ENCODE measurements at places on chromosomes 11 and 22. TPM values are rescaled to one million over a fixed set of nuclear protein-coding genes. Genes with fewer than 3 reads are reported as not detected.

Gene OR56A5
- total RNA-seq, result not detected

Gene CNTF
- 0.82 TPM for total RNA-seq

Gene AQP11
- 2.8 TPM for total RNA-seq

Gene FAR1
- 124 TPM for total RNA-seq

Gene SNX32
- total RNA-seq, result 1.6 TPM

Gene POGLUT3
- 20.3 TPM for total RNA-seq

Gene SUN2
- total RNA-seq, result 69.1 TPM

Gene DCHS1
- total RNA-seq, result 5.2 TPM

Gene NUP98
- total RNA-seq, result 66.8 TPM

- DNase-seq, result no peak
Measured at GRCh38 chr11:9607511-9607899, 34.0 kb downstream of the WEE1 start.

DNA sequence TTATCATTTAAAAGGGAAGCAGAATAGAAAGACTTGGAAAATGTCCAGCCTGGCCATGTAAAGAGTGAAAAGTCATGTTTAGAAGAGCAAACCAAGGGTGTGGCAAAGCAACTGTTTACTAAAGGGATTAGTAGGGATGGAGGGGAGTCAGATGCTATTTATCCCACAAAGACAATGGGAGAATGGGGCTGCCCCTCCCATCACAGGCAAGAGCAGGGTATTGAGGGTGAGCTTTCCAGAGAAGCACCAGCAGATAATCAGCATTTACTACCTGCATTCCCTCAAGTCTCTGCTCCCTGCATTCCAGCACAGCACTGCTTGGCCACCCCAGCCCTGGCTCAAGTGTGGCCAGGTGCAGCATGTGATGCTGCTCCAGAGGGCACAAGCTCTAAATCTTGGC lies 18.5 kb upstream of the QSER1 start:
- no peak for DNase-seq

DNA sequence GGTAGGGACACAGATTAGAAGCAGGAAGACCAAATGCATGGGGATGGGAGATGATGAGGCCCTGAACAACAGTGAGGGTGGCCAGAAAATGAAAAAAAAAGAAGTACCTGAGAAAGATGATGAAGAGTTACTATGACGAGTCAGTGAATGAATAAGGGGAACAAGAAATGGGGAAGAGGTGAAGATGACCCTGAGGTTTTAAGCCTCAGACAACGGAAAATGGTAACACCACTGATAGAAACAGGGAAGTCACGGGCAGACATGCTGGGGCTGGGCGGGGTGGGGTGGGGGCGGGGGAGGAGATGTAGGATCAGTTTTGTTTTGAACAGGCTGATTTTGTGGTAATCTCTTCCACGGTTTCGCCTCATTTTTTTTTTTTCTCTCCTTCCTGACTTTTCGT lies 205.1 kb upstream of the CADM1 start:
- DNase-seq, result no peak

DNA sequence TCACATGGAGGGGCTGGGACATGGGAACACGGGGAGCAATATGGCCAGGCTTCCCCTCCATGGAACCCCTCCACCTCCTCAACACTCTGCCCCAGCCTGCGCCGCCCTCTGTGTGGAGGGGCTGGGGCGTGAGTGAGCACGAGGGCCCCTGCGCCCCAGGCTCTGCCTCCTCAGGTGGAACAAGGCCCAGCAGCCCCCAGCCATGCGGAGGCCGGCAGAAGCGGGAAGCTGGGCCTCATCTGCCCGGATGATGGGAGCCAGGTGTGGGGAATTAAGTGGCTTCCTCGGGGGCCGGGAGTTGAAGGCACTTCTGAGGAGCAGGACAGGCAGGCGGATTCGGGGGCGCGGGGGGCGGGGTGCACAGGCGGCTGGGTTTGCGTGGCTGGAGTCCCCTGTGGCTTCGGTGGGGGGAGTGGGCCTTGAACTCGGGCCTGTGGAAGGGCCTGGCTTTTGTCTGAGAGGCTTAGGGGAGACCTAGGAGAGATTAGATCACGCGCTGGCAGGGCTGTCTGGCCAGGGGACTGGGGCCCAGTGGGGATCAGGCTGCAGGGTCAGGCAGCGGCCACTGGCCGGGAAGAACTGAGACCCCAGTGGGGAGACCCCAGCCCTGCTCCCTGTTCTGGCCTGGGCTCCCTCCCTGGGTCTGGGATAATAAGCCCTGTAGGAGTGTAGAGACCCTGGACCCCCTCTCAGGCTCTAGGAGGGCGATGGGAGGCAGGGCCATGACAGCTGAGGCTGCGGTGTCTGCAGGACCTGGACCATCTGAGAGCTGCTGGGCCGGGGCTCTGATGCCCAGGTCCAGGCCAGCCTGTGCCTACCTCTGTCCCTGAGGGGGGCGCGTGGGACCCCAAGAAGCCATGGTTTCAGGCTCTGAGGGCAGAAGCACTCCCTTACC lies 13.3 kb downstream of the PRR33 start:
- no peak for DNase-seq

- peak; percentile 58 for DNase-seq
Measured at GRCh38 chr11:61815790-61816735, 740 bp downstream of the FADS1 start.

- no peak for DNase-seq
Measured at GRCh38 chr11:111569476-111569875, 29.0 kb downstream of the LAYN start.

- peak; percentile 98 for DNase-seq
Measured at GRCh38 chr11:19868281-19868821, 155.7 kb downstream of the NAV2 start.

DNA sequence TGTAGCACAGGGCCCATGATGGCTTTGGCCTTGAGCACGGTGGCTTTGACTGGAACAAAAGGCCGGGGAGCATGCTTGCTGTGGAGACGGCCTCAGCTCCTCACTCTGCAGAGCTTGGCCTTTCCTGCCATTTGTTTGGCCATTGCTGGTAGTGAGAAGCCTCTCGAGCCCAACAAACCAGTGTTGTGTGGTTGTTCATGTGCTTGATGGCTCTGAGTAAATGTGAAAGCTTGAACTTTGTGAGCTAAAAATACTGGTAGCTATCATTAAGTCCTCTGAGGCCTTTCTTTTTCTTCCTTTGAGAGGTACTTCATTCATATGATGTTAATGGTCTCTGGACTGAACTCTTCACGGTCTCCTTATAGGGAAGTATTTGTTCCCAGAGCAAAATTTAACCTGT lies 39.6 kb downstream of the NAT10 start:
- no peak for DNase-seq

- peak; percentile 51 for DNase-seq
Measured at GRCh38 chr11:78425399-78426070, 7.9 kb upstream of the GAB2 start.

- peak; percentile 26 for DNase-seq
Measured at GRCh38 chr11:64384028-64384737, 25.2 kb downstream of the RPS6KA4 start.

- DNase-seq, result no peak
Measured at GRCh38 chr11:79634905-79635304, 194.1 kb upstream of the TENM4 start.

- no peak for DNase-seq
Measured at GRCh38 chr11:46047520-46047919, 73.7 kb downstream of the PHF21A start.

DNA sequence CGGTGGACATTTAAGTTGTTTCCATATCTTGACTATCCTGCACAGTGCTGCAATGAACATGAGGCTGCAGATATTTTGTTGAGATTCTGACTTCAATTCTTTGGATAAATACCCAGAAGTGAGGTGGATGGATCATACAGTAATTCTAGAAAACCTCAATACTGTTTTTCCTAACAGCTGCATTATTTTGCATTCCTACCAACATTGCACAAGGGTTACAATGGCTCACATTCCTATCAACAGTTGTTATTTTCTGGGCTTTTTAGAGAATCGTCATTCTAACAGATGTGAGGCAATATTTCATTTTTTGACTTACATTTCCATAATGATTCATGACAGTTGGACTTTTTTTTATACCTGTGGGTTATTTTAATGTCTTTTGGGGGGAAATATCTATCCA lies 716.9 kb upstream of the ANO3 start:
- no peak for DNase-seq

DNA sequence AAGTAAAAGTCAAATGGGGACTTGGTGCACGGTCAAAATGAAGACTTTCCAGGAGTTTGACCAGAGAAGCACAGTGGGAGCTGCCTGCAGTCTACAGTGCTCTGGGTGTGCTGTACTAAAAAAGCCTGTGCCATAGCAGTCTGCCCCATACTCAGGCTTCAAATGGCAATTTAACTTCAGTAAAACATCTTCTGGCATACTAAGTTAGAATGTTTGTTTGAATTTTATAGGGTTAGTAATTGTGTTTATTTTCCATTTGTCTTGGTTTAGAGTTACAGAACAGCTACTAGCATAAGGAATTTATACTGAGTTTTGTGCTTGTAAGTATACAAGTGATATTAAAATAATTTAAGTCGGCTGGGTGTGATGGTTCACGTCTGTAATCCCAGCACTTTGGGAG lies 29.3 kb upstream of the LIPT2 start:
- DNase-seq, result no peak

GRCh38 chr11:44116234-44116830 lies 20.9 kb downstream of the EXT2 start:
- DNase-seq, result no peak

GRCh38 chr11:82384308-82384707 lies 349.4 kb downstream of the FAM181B start:
- DNase-seq, result no peak

- no peak for DNase-seq
Measured at GRCh38 chr11:121459413-121460017, 6.7 kb upstream of the SORL1-AS1 start.

DNA sequence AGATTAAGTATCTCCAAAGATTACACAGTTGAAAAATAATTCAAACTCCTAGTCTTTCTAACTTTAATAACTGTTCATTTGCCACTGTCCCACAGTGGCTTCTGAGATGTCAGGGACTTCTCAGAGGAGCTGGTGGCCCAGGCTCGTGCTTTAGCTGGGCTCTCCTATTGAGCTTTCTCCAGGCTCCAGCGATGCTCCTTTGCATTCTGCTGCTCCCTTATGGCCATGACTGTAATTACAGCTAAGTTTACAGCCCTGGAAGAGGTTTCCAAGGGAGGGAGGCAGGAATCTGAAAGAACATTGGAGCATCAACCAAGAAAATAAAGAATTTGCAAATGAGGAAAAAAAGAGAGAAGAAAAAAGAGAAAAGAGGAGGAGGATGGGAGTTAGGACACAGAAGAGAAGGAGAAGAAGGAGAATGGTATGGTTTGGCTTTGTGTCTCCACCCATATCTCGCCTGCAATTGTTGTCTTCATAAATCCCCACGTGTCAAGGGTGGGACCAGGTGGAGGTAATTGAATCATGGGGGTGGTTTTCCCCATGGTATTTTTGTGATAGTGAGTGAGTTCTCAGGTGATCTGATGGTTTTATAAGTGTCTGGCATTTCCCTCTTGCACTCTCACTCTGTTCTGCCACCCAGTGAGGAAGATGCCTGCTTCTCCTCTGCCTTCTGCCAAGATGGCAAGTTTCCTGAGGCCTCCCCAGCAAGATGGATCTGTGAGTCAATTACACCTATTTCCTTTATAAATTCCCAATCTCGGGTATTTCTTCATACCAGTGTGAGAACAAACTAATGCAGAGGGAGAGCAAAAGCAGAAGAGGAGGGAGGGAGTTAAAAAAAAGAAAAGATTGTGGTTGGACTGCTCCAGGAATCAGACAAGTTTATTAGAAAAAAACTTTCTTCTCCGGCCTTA lies 857.0 kb downstream of the KCNA4 start:
- peak; percentile 87 for DNase-seq

- DNase-seq, result peak; percentile 94
Measured at GRCh38 chr22:38802671-38803121, 8.8 kb upstream of the DNAL4 start.

GRCh38 chr11:73416786-73417185 lies 40.6 kb downstream of the RELT start:
- DNase-seq, result peak; percentile 61

All from fibroblast of the aortic adventitia (primary cell).